ENCODE measurements at places on chromosomes 4 and X.
A peak's percentile ranks its signal among the peaks of the same experiment; 100 is the strongest.

GRCh38 chr4:72791054-72791453 is 222.0 kb upstream of the ADAMTS3 start:
- no peak for DNase-seq

- DNase-seq, result peak; percentile 99
Measured at GRCh38 chrX:154762537-154763296, at the start of gene DKC1. Gene DKC1 (plus strand): TSS chrX:154762864. CDS start chrX:154762966, 102 bp downstream.

GRCh38 chrX:148700021-148700420 is 199.6 kb downstream of the AFF2 start:
- DNase-seq, result no peak

DNA sequence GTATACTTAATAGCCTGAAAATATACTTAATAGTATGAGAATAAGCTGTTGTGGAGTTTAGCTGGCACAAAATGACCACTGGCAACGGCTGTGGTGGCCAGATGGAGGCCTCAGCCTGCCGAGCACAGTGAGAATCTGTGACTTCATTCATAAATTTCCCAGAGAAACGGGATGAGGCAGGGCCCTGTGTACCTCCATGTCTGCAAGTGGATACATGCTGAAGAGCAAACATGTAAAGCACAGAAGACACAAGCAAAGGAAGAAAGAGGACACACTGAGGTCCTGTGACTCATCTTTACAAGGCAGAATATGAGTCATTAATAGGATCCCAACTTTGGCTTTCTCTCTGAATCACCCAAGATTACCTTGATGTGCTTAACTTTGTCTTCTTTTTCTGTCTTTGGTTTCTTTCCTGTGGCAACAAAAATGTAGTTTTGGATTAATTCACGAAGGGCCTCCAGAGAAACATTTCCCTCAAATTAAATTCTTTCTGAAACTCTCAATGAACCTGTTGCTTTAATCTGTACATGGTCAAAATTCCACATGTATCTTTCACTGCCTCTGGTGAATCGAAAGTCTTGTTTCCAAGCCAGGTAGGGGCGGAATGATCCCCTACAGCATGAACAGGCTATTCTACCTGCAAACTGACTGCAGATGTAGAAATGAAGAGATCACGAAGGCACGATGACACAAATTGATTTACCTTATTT is 56.4 kb downstream of the IRF2 start:
- DNase-seq, result no peak

GRCh38 chr4:188434643-188435042 is 295.4 kb downstream of the TRIML1 start:
- no peak for DNase-seq

DNA sequence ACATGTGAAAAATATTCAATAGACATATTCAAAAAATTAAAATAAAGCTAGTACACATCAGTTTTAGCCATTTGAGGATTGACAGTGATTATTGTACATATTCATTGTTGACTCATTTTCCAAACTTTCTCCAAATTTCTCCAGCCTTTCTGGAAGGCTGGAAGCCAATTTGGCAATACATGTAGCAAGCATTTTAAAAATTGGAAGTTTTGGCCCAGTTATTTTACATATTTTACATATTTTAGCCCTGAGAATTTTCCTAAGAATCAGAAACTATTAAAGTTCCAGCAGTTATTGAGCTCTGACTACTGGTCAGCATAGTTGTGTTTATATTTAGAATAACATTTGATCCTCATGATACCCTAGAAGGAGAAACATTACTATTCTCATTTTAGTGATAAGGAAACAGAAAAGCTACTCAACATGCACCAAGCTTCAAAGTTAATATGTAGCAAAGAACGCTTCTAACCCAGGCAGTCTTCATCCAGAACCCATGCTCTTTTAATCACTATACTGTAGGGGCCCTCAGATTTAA is 3.2 kb downstream of the CABS1 start:
- no peak for DNase-seq

DNA sequence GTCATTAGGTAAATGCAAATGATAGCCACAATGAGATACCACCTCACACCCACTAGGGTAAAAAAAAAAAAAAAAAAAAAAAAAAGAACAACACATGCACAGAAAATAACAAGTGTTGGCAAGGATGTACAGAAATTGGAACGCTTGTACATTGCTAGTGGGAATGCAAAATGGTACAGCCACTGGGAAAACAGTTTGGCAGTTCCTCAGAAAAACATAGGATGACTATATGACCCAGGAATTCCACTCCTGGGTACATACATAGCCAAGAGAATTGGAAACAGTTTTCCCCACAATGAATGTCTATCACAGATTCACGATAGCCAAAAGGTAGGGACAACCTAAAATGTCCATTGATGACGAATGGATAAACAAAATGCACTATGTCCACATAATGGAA is 161.3 kb upstream of the MAMLD1 start:
- DNase-seq, result no peak

- peak; percentile 37 for DNase-seq
Measured at GRCh38 chrX:135185795-135186443, 14.7 kb upstream of the CT55 start.

- no peak for DNase-seq
Measured at GRCh38 chrX:66914080-66914479, 275.2 kb upstream of the EDA2R start.

DNA sequence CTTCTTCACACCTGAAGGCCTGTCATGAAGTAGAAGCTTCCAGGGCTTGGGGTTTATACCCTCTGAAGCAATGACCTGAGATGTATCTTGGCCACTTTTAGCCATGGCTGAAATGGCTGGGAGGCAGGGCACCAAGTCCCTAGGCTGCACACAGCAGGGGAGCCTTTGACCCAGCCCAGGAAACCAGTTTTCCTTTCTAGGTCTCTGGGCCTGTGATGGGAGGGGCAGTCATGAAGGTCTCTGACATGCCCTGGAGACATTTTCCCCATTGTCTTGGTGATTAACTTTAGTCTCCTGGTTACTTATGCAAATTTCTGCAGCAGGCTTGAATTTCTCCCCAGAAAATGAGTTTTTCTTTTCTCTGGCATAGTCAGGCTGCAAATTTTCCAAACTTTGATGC is 511.0 kb upstream of the KLHL4 start:
- DNase-seq, result no peak

GRCh38 chr4:74367656-74368290 is 2.8 kb downstream of the EREG start:
- DNase-seq, result no peak

- DNase-seq, result peak; percentile 19
Measured at GRCh38 chrX:119757979-119758730, at the start of gene SOWAHD. Gene SOWAHD (plus strand): TSS chrX:119758588. CDS start chrX:119758668, 80 bp downstream.

GRCh38 chr4:91113130-91113706 is 986.0 kb downstream of the CCSER1 start:
- DNase-seq, result peak; percentile 3

DNA sequence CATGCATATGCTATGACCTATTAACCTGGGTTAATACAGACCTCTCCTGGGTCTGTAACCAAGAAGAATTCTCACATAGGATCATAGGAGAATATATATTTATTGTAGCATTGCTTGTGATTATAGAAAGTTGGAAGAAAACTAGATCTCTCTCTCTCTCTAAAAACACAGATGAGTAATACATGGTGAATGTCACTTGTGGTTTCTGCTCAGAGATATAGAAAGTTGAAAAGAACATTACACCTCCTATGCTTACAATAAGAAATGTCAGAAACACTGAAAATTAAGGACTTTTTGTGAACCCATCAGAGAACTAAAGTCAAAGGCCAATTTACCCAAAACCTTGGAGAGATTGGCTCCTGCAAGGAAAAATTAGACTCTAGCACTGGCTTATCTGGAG is 1389.5 kb downstream of the FAM133A start:
- DNase-seq, result no peak

DNA sequence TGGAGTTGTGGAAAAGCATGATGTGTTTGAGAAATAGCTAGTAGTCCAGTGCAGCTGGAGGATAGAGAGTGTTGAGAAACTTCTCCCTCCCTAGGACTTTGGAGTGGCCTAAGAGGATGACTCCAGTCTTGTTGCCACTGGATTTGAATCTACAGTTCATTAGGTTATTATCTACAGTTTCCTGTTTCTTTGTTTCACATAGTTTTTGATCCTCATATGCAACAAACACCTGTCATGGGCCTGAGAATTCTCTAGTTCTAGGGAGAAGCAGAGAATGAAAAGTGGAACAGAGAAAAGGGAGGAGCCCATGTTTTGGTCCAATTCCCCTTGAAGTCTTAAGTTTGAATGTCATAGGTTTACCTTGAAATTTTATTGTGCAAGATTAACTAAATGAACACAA is 73.6 kb upstream of the TBC1D9 start:
- no peak for DNase-seq

GRCh38 chr4:98932539-98932938 is 3.6 kb upstream of the EIF4E start:
- DNase-seq, result no peak

DNA sequence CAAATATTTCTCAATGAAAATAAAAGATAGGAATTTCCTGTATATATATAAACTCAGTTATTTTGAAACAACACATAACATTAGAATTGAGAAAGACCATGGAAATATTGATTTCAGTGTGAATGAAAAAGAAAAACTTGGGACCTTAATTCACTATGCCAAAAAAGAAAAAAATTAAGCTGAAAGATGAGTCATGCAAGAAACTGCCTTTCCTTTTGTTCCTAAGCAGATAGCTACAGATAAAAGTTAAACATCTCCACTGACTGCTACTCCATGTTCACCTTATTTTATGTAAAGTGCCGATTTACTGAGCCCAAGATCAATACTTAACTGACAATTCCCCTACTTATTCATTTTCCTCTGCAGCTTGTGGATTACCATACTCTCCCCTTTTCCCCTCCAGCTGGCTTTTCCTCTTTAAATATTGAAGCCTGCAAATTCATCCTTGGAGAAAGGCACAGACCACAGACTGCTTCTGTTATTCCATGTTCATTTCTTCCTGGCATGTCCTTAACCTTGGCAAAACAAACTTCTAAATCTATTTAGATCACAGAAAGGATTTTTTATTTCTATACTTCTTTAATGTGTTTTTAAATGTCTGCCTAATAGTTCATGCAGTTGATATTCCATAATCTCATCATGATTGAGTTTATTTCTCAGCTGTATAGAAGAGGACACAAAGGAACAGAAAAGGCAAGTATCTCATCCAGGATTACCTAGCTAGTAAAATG is 40.5 kb upstream of the YTHDC1 start:
- no peak for DNase-seq

- DNase-seq, result peak; percentile 30
Measured at GRCh38 chr4:8580321-8581093, at the start of gene GPR78. Gene GPR78 (plus strand): TSS chr4:8580392. CDS start chr4:8580983, 591 bp downstream.

DNA sequence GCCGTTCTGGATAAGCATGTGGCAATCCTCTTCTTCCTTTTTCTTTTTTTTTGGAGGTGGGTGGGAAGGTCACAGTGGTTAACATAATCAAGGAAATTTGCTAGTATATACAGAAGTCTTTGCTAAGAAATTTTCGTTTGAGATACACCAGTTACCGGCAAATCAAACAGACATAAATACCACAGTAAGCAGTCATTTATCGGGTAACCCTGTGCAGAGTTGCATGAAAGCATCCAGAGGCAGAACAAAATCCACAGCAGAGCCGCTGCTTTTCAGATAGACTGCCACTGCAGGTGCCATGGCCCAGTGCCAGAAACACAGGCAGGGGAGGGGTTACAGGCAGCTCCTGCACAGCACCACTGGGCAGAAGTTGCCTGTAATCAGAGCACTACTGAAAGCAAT is 179.1 kb upstream of the MAB21L2 start:
- DNase-seq, result peak; percentile 61

- DNase-seq, result no peak
Measured at GRCh38 chrX:153804621-153805020, 10.2 kb downstream of the SSR4 start.

- no peak for DNase-seq
Measured at GRCh38 chr4:158722291-158722916, 792 bp downstream of the PPID start.

DNA sequence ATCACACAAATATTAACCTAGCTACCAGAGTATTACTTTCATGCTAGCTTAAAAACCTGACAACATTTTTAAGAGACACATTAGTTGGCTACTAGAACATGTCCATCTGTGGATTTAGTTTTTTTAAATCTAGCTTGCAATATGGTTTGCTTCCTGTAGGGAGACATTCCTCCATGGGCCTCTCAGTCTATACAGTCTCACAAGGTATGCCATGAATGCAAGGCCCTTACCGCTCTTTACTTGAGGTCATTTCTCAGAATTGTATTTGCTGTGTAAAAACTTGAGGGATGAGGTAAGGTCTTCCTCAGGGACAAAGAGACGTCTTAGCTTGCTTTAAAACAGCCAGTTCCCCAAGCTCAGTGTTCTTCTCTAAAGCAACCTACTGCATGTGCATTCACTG is 26.9 kb downstream of the UBA6 start:
- no peak for DNase-seq

GRCh38 chr4:123522646-123523045 is 126.1 kb downstream of the SPRY1 start:
- DNase-seq, result no peak

DNA sequence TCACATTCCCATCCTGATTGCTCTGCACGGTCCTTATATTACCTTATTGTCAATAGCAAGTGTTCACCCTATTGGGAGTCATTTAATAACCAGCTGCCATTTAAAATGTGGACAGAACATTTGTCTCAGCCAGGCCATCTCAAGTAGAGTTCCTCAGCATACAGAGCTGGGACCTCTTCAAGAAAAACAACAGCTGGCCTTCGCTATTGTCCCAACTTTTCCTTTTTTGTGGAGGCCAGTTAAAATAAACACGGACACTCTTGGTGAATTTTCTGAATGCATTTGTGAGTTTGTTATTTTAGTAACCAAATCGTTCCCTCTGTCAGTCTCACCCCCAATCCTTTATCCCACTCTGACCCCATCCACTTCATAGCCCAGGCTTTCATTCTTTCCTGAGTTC is 395.3 kb upstream of the PITX2 start:
- DNase-seq, result no peak

DNA sequence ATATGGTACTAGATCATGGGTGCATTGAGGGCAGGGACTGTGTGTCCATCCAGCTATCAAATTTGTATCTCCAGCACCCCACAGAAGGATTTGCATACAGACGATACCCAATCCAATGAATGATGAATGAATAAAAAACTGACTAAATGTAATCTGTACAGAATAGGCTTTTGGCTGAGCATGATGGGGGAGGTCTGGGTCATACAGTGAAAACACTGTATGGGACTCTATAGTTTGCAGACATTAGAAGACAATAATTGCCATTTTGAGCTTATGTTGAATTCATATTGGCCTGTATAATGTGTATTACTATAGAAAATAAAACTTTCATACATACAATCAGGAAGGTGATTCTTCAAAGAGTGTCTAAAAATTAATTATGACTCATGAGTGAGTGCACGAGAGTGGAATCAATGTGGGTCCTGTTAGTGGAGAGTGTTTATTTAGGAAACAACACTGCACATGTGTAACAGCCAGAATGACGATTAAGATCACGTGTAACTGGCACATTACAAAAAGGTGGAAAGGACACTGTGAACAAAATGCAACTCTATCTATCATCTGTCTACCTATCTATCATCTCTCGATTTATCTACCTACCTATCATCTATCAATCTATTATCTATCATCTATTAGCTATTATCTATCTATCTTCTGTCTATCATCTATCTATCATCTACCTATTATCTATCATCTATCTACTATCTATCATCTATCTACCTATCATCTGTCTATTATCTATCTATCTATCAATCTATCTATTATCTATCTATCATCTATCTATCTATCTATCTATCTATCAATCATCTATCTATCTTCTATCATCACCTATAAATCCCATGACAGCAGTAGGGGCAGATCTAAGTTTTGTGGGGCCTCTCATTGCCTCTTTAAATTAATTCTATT is 201.3 kb downstream of the PTTG2 start:
- DNase-seq, result no peak
